Stimulated activated CD8-positive, alpha-beta memory T cell treated with anti-CD3 and anti-CD28 coated beads, Interleukin-7, amount 100 ng/mL, for 1 hour (primary cell): ENCODE measurements at places on chromosomes 11 and 22.

DNA sequence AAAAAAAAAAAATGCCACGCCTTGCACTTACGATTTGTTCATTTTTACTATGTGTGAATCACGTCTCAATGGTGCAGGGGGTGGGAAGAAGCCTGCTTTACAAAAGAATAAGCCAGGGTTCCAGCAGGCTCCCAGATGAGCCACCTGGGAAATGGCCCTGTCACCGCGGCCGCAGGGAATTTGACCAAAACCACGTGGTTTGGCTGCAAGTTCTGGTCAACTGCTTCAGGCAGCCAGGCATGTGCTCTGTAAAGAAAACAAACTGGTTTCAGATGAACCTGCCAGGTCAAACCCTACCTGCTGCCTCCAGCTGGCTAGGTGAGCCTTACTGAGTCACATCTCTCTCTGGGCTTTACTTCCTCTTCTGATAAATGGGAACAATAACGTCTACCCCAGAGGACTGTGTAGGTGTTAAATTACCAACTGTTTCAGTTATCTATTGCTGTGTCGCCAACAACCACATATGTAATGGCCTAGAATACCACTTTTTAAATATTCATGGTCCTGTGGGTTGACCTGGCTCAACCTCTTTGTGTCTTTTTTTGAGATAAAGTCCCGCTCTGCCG lies 30.5 kb upstream of the GCAT start:
- DNase-seq, result no peak

- DNase-seq, result no peak
These were observed 414.6 kb upstream of the LUZP2 start for GRCh38 chr11:24082241-24082640.

GRCh38 chr22:20430720-20431510 lies 6.7 kb downstream of the SCARF2 start:
- DNase-seq, result no peak

DNA sequence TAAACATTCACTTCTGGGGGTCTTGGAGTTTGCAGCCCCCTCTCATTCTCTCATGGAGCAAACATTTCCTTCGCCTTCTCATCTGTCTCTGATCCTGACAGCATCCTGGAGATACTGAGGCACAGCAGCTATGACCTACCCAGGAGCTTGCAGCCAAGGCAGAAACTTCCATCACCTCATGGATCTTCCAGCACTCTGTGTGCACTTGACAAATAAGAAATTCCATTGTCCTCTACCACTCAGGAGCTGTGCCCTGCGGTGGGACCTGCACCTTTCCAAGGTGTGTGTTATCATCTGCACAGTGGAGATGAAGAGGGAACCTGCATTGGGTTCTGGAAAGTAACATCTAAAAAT lies 49.1 kb downstream of the GGTLC2 start:
- no peak for DNase-seq

GRCh38 chr22:36588285-36588684 lies 59.3 kb upstream of the EIF3D start:
- no peak for DNase-seq

- no peak for DNase-seq
These were observed 418.8 kb upstream of the LUZP2 start for GRCh38 chr11:24078018-24078417.

- DNase-seq, result no peak
These were observed 42.8 kb upstream of the YWHAH start for GRCh38 chr22:31901388-31902137.

DNA sequence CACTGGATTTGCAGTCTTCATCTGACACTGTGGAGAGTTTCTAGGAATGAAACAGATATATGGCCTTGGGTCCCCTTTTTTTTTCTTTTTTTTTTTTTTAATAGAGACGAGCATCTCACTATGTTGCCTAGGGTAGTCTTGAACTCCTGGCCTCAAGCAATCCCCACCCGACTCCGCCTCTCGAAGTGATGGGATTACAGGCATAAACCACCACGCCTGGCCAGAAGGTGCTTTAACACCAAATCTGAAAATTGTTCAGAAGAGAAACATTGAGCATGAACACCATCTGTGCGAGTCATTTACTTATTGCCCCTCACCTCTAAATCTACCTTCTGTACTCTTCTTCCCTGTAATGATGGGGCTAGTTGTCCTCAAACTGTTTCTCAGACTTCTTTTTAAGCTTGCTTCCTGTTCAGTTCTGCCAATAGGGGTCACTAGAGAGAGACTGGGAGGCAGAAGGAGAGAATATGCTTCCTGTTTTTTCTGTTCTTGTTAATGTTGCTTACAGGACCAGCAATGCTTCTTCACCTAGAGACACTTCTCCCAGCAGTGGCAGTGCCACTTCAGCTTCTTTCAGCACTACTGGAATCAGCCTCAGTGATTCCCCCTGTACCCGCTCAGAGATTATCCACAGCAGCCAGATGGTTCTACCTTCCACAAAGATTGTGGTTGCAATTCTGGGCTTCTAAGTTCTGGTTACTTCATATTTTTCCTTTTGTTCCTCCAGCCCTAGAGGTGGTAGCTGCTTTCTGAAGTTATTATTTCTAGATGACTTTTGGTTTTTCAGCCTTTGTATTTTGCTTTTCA lies 20.8 kb upstream of the ZBED5 start:
- DNase-seq, result no peak

DNA sequence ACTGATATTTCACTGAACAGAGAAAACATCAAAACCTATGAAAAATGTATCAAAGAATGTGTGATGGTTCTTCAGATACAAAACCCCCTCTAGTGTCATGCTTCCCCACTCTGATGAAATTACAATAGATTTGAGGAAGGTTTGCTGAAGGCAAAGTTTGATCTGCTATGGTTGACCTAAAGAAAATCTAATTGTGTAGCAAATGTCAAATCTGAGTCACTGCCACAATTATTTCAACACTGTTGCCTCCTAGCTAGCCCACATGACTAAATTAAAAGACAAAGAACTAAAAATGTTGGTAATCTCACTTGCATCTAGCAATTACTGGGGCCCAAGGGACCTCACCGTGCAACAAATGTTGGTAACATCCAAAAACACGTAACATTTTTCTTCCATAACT lies 728.0 kb downstream of the DLG2 start:
- no peak for DNase-seq

- no peak for DNase-seq
These were observed 102.4 kb downstream of the ME3 start for GRCh38 chr11:86570020-86570419.

GRCh38 chr22:24768537-24769374 lies 5.8 kb downstream of the PIWIL3 start:
- DNase-seq, result no peak

DNA sequence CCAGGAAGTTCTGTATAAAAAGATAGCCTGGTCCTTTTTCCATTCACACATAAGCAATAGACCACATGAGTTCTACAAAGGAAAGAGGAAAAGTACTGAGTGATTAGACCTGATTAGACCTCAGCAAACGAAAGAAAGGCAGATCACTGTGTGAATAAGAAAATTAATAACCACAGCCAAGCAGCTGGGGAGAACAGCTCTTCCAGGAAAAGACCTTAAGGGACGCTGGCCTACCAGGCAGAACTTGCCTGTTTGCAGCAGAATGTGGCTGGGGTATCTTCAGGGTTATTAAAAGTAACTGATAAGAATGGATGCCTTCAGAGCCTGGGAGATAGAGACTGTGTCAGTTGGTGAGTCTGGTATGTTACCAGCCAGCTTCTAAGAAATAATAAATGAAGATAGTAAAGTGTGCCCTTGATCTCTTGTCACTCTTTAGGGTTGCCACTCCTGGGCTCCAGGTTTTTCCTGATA lies 172.9 kb downstream of the DBX1 start:
- no peak for DNase-seq

GRCh38 chr11:1858154-1858553 lies 5.3 kb downstream of the LSP1 start:
- DNase-seq, result no peak

- no peak for DNase-seq
These were observed 35.0 kb upstream of the OR6M1 start for GRCh38 chr11:123841174-123841573.

- no peak for DNase-seq
These were observed 96.8 kb downstream of the BDNF start for GRCh38 chr11:27603376-27603990.

GRCh38 chr11:68682531-68682961 lies 1.8 kb upstream of the GAL start:
- DNase-seq, result no peak

GRCh38 chr11:36122671-36123070 lies 166.6 kb downstream of the COMMD9 start:
- no peak for DNase-seq

DNA sequence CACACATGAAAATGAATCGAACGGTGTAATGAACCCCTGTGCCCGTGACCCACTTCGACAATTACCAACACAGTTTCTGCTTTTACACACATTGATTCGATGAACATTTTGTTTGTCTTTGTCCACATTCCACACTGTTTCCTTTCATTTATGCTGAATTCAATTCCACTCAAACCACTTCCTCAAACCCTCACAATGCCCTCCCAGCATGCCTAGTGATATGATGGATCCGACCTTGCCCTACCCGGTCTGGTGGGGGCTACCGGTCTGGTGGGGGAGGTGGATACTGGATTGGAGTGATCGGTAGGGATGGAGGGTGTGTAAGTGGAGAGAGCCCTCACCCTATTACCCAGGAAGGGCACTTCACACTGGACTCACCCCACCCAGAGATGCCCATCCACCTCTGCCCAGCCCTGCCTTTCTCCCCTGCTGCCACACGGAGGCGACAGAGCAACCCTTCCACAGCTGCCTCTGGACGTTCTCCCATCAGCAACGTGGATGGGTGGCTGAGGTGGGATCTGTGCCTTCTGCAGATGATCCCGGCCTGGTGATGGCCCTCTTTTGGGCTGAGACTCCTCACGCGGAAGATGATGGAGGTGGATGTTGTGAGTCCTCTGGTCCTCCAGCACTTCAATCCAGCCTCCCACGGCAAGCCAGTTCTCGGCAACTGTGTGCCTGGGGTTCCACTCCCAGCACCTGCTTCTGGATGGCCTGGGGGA lies 33.0 kb upstream of the P2RY2 start:
- DNase-seq, result peak; percentile 8

- no peak for DNase-seq
These were observed 72.0 kb downstream of the CYTH4 start for GRCh38 chr22:37354261-37354660.

DNA sequence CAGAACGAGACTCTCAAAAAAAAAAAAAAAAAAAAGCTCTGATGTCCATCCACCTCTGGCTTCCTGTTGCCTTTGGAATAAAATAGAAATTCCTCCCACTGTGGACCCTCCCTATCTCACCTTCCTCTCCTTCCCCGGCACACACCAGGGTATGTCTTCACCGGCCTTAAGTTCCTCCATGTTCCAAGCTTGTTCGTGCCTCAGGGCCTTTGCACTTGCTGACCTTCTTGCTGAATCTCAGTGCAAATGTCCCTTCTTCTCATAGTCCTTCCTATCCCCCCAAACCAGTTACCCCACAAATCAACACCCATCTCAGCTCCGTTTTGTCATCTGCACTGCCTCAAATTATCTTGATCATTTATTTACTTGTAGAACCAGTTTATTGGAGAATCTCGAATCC lies 20.6 kb downstream of the IFT27 start:
- no peak for DNase-seq

- no peak for DNase-seq
These were observed 29.4 kb downstream of the YWHAH start for GRCh38 chr22:31973739-31974138.

GRCh38 chr11:105860105-105860504 lies 161.9 kb downstream of the MSANTD4 start:
- DNase-seq, result no peak

- no peak for DNase-seq
These were observed 18.8 kb upstream of the RBX1 start for GRCh38 chr22:40932396-40932795.

- DNase-seq, result no peak
These were observed 157.5 kb downstream of the CHST1 start for GRCh38 chr11:45507916-45508315.

- DNase-seq, result no peak
These were observed 6.7 kb upstream of the CAPRIN1 start for GRCh38 chr11:34044664-34045485.

- DNase-seq, result no peak
These were observed 688 bp upstream of the LRRC74B start for GRCh38 chr22:21044931-21045584.

DNA sequence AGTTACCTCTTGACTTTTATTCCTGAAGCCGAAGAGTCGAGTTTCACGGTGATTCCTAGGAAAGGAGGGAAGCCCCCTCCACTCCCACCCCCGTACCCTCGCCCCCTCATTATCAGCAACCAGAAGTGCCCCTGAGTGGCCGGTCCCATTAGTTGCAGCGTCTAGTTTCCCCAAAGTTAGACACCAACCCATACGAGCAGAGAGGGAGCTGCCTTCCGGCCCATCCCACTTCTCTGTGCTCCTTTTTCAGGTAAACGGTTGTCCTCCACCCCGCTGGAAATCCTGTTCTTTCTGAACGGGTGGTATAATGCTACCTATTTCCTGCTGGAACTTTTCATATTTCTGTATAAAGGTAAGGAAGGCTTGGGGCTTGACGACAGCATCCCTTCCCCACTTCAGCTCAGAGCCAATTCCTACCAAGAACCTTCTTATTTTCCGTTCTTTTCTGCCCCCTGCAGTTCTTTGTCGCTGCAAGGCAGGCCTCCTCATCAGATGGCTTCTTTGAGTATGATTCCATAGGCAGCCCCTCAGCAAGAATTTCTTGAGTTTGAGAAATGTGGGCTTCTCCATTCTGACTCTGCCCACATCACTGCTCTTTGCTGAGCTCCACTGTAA lies 701 bp downstream of the TMEM216 start:
- DNase-seq, result no peak

GRCh38 chr11:33835143-33835878 lies 56.6 kb downstream of the LMO2 start:
- DNase-seq, result no peak

DNA sequence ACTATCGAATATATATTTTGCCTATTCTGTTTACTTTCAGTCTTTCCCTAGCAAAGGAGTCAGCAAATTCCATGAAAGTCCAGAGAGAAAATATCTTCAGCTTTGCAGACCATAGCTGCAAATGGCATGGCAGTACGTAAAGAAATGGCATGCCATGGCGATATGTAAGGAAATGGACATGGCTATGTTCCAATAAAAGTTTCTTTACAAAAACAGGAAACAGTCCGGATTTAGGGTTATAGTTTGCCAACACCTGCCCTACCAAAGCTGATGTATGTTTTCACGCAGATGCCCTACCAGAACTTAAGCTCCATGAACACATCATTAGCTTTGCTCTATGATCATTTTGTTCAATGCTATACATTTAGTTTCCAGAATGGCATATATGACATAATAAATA lies 19.5 kb downstream of the KIAA0930 start:
- no peak for DNase-seq

DNA sequence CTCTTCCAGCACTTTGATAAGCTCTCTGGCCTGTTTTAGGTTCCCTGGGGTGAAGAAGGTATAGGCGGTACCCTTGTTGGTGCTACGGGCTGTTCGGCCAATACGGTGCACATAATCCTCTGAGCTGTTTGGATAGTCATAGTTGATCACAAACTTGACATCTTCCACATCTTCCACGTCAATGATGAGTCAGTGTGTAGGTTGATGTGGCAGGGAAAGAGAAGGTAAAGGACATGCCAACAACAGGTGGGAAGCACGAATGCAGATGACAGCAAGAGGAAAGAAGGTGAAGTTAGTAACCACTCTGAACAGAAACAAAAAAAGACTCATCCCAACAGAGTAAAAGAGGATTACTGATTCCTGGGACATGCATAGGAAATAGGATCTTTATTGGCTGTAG lies 18.2 kb downstream of the DDX17 start:
- DNase-seq, result no peak
